Stimulated activated CD8-positive, alpha-beta memory T cell treated with anti-CD3 and anti-CD28 coated beads, Interleukin-4, amount 100 ng/mL, for 1 hour (primary cell): ENCODE measurements at places on chromosomes 3 and 15.

GRCh38 chr15:90571063-90571541 lies 41.4 kb downstream of the CRTC3 start:
- DNase-seq: no peak

DNA sequence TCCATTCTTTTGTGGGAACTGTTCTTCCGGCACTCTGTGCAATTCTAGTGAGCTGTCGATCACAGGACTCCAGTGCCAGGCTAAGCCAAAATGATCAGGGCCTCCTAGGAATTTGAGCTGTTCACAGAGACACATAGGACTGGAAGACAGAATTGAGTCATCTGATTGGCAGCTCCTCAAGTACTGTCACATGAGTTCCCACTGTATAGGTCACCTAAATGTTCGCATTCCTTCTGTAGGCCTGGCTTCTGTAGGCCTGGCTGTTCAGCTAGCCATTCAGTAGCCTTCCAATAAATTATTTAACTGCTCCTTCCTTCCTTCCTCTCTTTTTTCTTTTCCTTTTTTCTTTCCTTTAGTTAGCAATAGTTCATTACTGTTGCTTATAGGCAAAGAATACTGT lies 4.3 kb downstream of the PROS1 start:
- DNase-seq: no peak

GRCh38 chr3:160052385-160053047 lies 63.9 kb downstream of the IL12A start:
- no peak for DNase-seq

- peak; percentile 25 for DNase-seq
These were observed 727 bp downstream of the NSMCE3 start for GRCh38 chr15:29268706-29269484.

DNA sequence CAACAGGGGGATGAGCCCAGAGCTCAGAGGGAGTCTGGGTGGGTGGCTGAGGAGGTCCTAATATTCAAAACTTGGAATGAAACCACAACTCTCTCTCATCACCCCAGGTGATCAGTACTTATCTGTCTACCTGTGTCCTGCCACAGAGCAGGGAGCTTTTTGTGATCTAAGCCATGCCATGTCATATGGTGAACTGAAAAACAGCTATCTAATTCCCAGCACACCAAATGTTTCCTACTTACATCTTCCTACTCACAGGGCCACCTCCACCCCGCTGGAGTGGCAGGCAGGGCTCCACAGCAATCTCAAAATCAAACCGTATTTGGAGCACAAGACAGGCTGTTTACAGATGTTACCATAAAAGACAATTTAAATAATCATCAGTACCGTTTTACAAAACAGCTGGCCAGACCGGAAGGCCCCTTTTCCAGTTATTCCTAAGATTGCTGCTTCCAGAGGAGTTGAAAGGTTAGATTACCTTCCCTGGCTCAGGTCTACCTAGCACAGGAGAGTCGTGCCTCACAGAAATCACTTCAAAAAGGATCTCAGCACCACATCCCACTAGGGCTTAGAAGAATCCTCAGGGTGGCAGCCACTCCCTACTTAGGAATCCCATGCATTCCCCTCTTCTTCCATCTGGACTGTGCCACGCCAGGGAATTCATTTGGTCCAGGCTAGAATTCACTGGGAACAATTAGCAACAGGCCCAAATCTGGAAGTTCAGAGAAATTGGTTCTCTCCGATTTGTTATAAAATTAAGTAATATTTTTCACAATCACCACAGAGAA lies 226.6 kb upstream of the IL12A start:
- no peak for DNase-seq

- DNase-seq: no peak
These were observed 162.4 kb upstream of the GALNT15 start for GRCh38 chr3:16012086-16012485.

GRCh38 chr3:160671231-160671630 lies 5.7 kb upstream of the ARL14 start:
- no peak for DNase-seq

DNA sequence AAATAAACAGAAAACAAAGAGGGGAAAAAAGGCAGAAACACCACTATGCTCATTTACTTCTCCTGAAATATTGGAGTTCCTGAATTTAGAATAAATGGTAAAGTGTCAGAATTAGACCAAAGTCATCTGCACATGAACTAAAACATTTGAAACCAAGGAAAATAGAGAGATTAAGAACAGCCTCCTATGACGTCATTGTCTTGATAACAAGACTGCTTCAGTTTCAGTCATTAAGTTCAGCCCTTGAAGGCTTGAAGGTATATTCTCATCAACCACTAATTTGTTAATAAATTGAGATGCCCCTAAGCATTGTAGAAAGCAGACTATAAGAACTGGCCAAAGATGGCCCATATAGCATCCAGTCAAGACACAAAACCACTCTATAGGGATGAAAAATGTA lies 2.5 kb downstream of the SUMF1 start:
- DNase-seq: no peak

DNA sequence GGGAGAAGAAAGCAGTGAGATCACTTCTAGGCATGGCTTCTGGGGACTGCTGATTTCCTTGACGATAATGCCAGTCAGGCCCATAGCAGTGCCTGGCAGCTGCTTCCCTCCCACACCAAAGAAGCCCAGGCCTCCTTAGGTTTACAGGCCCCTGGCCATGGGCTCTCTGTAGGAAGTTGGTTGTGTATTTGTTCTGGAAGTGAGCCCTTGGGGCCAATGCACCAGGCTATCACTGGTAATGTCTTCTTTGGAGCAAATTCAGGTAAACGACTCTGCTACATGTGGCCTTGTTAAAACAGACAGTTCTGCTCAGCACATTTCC lies 89.3 kb downstream of the CCNL1 start:
- DNase-seq: no peak

GRCh38 chr3:183275418-183275817 lies 22.4 kb downstream of the B3GNT5 start:
- DNase-seq: no peak

DNA sequence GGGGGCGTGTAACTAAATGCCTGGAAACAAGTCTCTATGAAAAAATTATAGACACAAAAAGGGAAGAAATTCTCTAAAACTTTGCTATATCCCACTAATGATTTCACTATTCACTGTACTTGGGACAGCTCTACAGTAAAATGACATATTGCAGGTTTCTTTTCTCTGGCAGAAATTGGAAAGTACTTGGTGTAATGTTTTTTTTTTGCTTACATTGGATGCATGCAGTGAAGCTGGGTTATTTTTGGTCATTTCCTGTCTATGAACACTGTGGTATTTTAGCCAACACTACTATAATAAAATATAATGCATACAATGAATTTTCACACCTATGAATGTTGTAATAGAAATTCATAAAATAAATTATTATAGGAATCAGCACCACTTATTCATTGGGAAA lies 109.7 kb downstream of the LRRC49 start:
- no peak for DNase-seq

DNA sequence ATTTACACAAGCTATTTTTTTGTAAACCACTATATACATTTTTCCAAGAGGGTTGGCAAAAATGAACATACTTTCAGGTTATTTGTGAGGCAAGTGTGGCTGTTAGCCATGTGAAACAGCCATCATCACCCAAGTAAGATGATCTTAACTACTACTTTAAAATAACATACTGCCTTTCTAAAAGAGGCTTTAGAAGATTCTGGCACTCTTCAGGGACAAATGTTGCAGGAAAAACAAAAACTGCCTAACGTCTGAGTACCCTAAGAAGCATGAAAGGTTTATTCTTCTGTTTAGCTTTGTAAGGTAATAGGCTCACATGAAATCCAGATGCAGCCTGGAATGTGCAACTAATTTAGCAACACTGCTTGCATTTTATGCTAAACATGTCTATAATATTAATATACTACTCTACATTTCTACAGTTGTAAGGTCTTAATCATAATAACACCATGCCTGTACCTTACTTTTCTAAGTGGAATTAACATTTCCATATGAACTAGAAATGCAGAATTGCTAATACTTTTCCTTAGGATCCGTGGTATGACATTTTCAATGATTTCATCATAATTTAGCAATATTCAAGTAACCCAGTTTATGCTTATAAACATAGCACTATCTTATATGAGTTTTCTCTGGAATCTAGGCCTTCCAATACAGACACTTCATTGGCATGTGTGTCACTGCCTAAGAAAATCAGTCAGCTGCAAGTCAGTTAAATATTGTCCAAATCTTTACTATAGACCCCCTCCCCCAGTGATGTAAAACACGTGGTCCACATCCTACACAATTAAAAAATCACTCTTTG lies 4.5 kb upstream of the LSAMP start:
- no peak for DNase-seq

DNA sequence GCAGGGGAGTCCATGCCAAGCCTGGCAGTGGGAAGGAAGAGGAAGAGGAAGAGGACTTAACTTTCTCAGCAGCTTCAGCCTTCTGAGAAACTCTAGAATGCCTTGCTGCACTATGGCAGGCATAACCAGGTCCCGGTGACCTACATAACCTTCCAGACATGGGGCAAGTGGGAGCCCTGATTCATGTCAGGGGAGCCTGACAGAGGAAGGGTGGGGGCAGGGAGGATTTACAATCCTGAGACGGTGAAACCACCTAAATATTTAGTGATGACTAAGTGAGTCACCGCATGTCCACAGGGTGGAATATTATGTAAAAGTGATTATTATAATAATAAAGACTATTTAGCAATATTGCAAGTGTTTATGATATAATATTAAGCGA lies 46.7 kb downstream of the AMOTL2 start:
- no peak for DNase-seq

DNA sequence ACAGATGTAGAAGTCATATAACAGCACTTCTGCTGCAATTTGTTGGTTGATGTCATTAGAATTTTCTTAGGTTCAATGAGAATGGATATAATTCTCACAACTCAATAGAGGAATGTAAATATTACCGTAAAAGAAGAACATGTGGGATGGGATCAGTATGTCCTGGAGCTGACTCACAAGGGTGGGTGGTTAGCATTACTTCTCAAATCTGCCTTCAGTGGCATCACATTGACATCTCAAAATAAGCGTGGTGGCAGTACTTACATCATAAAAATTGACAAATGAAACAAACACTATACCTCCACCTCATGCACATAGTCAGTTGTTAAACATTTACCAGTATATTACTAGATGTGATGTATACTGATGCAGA lies 1068.0 kb upstream of the CADM2 start:
- no peak for DNase-seq

DNA sequence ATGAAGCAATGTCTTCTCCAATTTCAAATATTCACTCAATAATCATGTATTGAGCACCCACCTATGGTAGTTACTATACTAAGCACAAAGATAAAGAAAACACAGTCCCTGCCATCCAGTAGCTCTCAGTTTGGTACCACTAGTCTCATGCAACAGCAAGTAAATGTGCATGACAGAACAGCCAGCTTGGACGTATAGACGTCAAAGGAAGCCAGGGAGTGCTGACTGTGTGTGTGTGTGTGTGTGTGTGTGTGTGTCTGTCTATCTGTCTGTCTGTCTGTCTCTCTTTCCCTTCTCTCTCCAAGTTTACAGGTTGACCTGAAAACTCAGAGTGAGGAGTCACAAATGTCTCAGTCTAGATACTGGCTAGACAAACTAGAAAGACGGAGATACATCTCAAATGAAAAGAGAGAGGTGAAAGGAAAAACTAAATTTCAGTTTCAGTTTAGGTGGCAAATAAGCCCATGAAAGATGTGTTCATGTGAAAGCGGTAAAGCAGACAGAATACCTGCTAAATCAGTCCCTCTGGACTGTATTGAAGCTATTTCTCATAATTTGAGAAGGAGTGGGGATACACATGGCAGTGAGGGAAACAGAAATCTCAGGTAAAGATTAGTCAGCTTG lies 141.1 kb upstream of the PTPRG start:
- DNase-seq: no peak

DNA sequence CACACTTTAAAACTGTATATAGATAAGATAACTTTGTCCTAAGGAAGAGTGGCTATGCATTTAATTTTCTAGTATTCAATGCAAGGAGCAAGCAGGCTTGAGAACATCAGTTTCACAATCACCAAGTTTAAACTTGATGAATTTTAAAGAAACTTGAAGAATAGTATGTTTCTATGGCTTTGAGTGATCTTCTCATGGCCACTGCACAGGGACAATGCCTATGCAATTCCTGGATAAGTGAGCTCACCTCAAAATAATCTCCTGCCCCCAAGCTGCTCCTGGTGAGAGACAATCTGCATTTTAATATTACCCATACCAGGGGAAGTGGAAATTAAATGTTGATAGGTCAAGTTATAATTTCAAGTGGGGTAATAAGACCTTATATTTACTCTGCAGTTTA lies 376.6 kb upstream of the CBLB start:
- no peak for DNase-seq

- DNase-seq: no peak
These were observed 172.2 kb downstream of the GMNC start for GRCh38 chr3:190690246-190690645.

- DNase-seq: no peak
These were observed 13.1 kb downstream of the WDR53 start for GRCh38 chr3:196555295-196555694.

- DNase-seq: no peak
These were observed 19.0 kb downstream of the PDHB start for GRCh38 chr3:58414538-58415197.

GRCh38 chr3:139302084-139302800 lies 41.6 kb upstream of the MRPS22 start:
- DNase-seq: no peak

DNA sequence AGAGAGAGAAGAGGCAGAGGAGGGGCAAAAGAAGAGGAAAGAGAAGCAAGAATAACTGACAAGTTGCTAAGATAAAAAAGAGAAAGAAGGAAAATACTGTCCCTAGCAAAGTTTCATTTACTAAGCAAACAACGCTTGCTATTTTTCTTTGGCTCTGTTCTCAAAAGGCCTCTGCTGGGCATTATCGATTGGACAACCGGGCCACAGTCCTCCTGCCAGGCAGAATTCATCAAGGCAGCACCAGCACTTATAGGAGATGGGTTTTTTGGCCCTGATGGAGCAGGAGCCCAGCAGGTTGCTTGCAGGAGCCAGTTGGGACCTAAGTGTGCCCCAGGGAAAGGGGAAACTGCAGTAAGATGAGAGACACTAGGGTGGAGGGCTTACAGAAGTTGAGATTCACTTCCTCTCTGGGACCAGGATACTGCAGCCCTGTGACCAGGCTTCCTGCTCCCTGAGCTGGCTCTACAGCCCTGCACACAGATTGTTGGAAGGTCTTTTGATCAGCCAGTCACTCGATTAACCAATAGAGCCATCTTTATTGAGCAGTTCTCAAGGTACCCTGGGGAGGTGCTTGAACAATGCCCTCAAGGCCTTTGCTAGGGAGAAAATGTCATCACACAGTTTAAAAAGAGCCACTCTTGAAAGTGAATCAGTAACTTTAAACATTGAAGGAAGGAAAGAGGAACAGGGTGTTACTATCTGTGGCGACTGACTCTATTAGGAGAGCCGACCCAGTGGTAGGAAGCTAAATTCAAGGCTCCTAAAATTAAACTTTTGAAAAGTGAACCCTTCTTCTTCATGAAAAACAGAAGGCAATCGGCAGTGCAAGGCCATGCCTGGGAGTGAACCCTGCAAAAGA lies 28.8 kb upstream of the GLCE start:
- no peak for DNase-seq

DNA sequence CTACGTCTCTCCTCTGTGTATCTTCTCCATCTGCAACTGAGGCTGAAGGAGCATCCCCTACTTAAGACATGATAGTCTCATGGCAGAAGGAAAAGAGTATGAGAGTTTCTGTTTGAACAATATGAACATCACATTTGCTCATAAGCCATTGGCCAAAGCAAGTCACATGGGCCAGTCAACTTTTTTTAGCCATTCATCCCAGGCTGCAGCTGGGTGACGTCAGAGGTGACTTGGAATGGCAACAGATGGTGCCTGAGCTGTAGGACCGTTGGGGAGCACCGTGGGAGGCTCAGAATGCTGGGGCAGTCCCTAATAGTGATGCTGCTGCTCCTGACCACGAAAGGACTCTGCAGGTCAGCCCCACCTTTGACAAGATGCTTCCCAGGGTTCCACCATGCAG lies 58.7 kb downstream of the CRTC3 start:
- no peak for DNase-seq
